ENCODE measurements at places on chromosomes 12 and 14. TPM values are rescaled to one million over a fixed set of nuclear protein-coding genes. Genes with fewer than 3 reads are reported as not detected.

- DNase-seq = no peak
These were observed 154.0 kb upstream of the SSTR1 start for GRCh38 chr14:38053666-38054065.

DNA sequence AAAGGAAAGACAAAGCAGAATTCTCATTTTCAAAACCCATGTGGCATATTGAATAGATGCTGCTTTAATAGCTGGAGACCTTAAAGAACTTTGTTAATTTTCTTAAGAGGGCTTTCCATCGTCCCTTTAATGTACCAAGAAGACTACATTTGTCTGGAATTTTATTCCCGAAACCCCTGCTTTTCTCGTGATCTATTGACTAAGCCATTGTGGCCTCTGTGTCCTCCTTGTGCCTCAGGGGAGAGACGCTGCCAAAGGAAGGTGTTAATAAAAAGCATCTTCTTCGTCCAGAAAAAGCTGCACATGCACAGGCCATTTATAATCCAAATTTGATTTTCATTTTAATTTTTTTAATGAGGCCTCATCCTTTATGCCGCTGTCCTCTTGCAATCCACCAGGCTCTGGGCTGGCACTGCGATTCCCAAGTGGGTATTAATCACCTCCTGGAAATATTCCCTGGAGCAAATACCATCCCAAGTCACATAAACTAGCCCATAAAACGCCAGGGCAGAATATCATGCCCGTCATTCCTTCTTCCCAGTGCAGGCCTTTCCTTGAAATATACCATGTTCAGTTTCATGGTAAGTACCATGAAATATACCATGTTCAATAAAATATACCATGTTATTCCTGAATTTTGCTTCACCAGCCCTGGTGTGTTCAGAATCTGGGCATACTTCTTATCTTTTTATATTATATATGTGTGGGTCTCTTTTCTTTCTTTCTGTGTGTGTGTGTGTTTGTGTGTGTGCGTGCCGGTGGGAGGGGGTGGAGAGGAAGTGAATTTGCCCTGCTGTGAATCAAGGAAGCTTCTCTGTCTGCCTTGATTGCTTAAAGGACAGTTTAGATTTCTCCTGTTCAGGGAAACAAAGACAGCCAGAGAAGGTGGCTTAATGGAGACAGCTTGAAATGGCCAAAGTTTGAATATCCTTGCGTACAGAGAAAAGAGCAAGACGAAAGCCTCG, 147.6 kb downstream of the PHETA1 start:
- no peak for DNase-seq

DNA sequence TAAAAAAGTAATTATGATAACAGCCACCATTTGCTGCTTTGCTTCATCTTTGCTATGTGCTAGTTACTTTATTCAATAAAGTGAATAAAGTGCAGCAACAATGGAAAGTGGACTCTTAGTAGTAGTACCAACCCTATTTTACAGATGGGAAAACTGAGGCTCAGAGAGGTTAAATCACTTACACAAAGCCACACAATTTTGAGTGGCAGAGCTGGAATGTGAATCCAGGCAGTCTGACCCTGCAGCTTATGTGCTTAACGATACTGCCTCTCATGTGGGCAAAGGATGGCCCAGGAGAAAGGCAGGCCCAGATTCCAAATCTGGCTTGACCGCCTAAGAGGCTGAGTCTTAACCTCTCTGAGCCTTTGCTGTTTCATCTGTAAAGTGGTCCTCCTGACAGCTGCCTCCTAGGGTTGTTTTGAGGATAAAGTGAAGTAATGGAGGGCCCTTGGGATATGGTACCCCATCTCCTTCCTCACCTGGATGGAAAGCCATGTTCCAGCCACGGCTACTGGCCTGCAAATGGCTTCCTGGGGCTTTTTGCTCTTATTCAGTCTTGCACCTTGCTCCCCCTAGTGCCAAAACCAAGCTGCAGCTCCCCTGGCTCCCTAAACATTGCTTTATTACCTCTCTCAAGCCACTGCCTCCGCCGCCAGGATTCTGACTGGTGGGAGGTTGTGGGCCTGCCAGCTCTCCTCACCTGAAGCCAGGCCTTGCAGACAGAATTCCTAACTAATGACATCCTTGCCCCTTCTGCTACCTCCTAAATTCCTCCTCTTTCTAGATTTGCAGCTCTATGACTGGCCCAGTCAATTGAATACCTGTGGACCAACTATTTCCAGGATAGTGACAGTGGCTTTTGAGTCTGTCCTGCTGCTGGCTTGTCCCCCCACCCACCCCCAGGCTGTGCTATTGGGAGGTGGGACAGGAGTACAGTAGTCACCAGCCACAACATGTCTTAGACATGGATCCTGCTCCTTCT, 283.3 kb upstream of the PWP1 start:
- DNase-seq = peak; percentile 72

DNA sequence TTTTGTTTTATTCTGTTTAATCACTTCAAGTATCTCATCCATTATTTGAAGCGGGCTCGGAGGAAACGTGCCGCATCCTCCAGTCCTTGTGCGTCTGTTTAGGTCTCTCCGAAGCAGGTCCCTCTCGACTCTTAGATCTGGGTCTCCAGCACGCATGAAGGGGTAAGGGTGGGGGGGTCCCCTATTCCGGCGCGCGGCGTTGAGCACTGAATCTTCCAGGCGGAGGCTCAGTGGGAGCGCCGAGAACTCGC, 311 bp upstream of the LGR5 start:
- no peak for DNase-seq

DNA sequence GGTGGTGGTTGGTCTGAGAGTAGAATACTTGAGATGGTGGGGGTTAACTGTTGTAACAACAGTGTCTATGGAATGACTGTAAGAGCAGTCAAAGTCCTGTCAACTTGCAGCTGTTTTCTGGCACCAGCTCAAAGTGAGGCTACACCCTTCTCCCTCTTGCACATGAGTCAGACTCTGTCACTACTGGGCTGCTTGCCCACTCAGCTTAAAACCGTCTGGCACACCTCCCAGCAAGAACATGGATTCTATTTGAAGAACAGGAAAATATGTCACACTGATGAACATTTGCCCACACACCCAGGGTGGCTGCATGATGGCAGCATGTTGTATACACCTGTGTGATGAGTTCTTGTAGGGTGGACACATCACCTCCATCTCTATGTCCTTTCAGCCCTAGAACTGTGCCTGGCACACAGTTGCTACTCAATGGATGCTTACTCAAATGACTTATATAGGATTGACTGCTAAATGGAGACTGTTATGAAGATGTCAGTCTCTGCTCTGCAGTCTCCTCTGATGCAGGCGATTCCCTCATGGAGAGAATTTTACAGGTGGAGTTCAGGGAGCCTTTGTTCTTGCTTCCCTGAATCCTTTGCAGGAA, 19.3 kb upstream of the SERPINA6 start:
- peak; percentile 53 for DNase-seq

DNA sequence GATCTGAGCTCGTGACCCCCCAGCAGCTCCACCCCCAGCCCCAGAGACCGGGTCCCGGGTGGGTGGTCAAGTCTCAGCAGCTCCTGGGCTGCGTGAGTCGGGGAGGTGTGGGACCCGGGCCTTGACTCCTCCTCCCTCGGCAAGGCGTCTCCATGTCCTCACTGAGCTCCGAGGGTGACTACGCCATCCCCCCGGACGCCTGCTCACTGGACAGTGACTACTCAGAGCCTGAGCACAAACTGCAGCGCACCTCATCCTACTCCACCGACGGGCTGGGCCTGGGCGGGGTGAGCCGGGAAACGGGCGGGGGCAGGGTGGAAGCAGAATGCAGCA, 28.1 kb downstream of the PIGH start:
- DNase-seq = no peak

DNA sequence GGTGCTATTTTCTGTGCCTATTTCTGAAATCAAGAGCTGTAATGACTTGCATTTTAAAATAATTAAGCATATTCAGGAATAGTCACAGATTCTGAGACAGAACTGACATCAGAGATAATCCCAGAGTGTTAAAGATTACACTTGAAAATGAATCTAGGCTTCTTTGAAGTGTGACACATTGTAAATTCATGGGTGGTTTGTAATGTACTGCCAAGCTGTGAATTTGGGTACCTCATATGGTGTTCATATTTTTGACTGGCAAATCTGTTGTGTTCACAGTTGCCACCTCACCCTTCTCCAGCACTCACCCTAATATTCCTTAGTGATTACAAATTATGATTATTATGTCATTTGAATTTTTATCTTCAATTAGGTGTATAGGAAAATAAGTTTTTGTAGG, 78.5 kb upstream of the CSRP2 start:
- no peak for DNase-seq

The DIO2 gene
- total RNA-seq = 1.1 TPM

The BDKRB2 gene
- total RNA-seq = not detected

The CYP46A1 gene
- 0.09 TPM for total RNA-seq

The ALX1 gene
- total RNA-seq = not detected

The CLECL1 gene
- 11.5 TPM for total RNA-seq

All from activated T-cell treated with anti-CD3 and anti-CD28 coated beads, Interleukin-2, amount 50 U/mL, for 72 hours (primary cell).